ENCODE measurements at places on chromosomes 11 and 22. TPM values are rescaled to one million over a fixed set of nuclear protein-coding genes. Genes with fewer than 3 reads are reported as not detected.

IMMP1L gene
- 20.3 TPM for total RNA-seq

TSGA10IP gene
- not detected for total RNA-seq

NAALAD2 gene
- total RNA-seq: 1.2 TPM

CCDC157 gene
- total RNA-seq: 0.51 TPM

DEUP1 gene
- not detected for total RNA-seq

DENND6B gene
- 1.1 TPM for total RNA-seq

CHADL gene
- 22.6 TPM for total RNA-seq

BTBD18 gene
- total RNA-seq: not detected

FGF19 gene
- not detected for total RNA-seq

C11orf87 gene
- total RNA-seq: 0.03 TPM

CD151 gene
- 405 TPM for total RNA-seq

MN1 gene
- 6.3 TPM for total RNA-seq

PPP2R5B gene
- total RNA-seq: 20.6 TPM

CCDC73 gene
- not detected for total RNA-seq

CNGA4 gene
- not detected for total RNA-seq

GAB4 gene
- not detected for total RNA-seq

OR52I1 gene
- total RNA-seq: not detected

VEGFB gene
- total RNA-seq: 276 TPM

CDC45 gene
- total RNA-seq: 0.62 TPM

CRKL gene
- total RNA-seq: 50.1 TPM

MRGPRF gene
- 4.9 TPM for total RNA-seq

GUCD1 gene
- total RNA-seq: 291 TPM

OR2AT4 gene
- not detected for total RNA-seq

RAB6A gene
- 97.8 TPM for total RNA-seq

A4GALT gene
- total RNA-seq: 76.1 TPM

CABP4 gene
- total RNA-seq: 0.75 TPM

OR10A2 gene
- not detected for total RNA-seq

TRIM3 gene
- 11.4 TPM for total RNA-seq

PHETA2 gene
- 4.2 TPM for total RNA-seq

CHST1 gene
- 3.1 TPM for total RNA-seq

C11orf97 gene
- total RNA-seq: not detected

OR4D5 gene
- total RNA-seq: not detected

AIFM3 gene
- total RNA-seq: 0.67 TPM

KRTAP5-11 gene
- total RNA-seq: not detected

ACER3 gene
- total RNA-seq: 10.3 TPM

PGR gene
- total RNA-seq: 7.9 TPM

OR8G1 gene
- total RNA-seq: not detected

CAPN5 gene
- total RNA-seq: 2.6 TPM

OR8A1 gene
- total RNA-seq: not detected

ADORA2A gene
- total RNA-seq: 4.1 TPM

PRR33 gene
- total RNA-seq: 5.8 TPM

GRAP2 gene
- total RNA-seq: 1.6 TPM

MUC5AC gene
- total RNA-seq: not detected

MS4A12 gene
- not detected for total RNA-seq

RGL4 gene
- total RNA-seq: not detected

CRYBA4 gene
- not detected for total RNA-seq

MYRF gene
- 0.16 TPM for total RNA-seq

ACTN3 gene
- total RNA-seq: not detected

ALG12 gene
- 13.8 TPM for total RNA-seq

CRYBB3 gene
- not detected for total RNA-seq

DERL3 gene
- total RNA-seq: 2.8 TPM

MMP3 gene
- not detected for total RNA-seq

TRIM49 gene
- not detected for total RNA-seq

GGT5 gene
- 21.0 TPM for total RNA-seq

FOLR3 gene
- 1.8 TPM for total RNA-seq

PEX26 gene
- 20.3 TPM for total RNA-seq

SMPD1 gene
- total RNA-seq: 51.6 TPM

GRM5 gene
- 0.13 TPM for total RNA-seq

Measured in Right ventricle myocardium superior (tissue), 1 donor.